ENCODE measurements at places on chromosomes 6 and 20. TPM values are rescaled to one million over a fixed set of nuclear protein-coding genes. Genes with fewer than 3 reads are reported as not detected.

Gene CGA
- not detected for total RNA-seq

Gene MEI4
- total RNA-seq, result 0.73 TPM

Gene E2F1
- 1.1 TPM for total RNA-seq

Gene LY6G6F
- total RNA-seq, result not detected

Gene SSTR4
- total RNA-seq, result not detected

Gene BEND3
- 1.5 TPM for total RNA-seq

Gene SGK2
- 0.38 TPM for total RNA-seq

Gene CLPSL2
- total RNA-seq, result not detected

Gene ZSCAN23
- 2.1 TPM for total RNA-seq

DNA sequence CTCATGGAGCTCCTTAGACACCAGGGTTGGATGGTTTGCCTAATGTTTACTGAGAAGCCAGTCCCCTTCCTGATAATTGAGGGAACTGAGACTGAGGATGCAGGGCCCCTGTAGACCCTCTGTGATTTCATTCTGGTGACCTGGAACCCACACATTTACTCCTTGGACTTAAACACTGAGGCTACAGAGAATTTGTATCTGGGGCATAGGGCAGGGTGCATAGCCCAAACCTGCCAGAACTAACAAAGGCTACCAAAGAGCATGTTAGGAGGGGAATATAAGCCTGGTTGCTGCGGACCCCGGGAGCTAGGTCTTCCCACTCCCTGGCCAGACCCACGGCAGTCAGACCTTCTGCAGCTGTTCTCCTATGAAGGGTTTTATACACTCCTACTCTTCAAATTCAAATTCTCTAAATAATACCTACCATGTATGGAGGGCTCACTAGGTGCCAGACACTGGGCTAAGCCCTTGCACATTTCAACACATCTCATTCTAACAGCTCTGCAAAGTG, 19.7 kb downstream of the DAAM2 start:
- DNase-seq, result no peak

GRCh38 chr6:121652223-121652622, 216.8 kb downstream of the GJA1 start:
- no peak for DNase-seq

DNA sequence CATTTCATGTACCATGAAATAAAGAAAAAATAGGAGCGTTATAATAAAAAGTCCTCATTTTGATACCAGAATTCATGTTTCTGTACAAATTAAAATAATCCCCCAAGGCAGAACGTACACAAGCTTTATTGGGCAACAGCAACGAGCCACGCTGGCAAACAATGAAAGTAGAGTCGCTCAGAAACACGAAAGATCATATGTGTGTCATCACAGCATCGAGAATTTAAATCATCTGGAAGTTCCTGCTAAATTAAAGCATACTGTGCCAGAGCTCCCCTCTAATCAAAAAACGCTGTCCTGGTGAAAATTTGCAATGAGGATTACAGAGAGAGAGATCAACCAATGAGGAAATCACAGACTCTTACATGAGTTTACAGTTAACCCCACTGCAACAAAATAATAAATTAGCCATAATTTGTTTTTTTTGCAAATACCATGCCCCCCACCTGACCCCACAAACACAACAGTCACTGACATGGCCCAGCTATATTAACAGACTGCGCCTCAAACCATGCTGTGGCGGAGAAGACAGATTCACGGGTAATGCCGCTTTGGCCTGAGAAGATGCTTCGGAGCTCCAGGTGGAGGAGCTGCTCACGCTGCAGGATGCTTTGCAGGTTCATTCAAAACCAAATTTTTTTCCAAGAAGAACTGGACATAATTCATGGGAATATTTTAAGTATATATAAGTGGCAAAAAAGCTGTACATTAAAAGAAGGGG, 54.3 kb upstream of the NFATC2 start:
- no peak for DNase-seq

- no peak for DNase-seq
Observed at GRCh38 chr6:143619824-143620401, 57.9 kb upstream of the PHACTR2 start.

DNA sequence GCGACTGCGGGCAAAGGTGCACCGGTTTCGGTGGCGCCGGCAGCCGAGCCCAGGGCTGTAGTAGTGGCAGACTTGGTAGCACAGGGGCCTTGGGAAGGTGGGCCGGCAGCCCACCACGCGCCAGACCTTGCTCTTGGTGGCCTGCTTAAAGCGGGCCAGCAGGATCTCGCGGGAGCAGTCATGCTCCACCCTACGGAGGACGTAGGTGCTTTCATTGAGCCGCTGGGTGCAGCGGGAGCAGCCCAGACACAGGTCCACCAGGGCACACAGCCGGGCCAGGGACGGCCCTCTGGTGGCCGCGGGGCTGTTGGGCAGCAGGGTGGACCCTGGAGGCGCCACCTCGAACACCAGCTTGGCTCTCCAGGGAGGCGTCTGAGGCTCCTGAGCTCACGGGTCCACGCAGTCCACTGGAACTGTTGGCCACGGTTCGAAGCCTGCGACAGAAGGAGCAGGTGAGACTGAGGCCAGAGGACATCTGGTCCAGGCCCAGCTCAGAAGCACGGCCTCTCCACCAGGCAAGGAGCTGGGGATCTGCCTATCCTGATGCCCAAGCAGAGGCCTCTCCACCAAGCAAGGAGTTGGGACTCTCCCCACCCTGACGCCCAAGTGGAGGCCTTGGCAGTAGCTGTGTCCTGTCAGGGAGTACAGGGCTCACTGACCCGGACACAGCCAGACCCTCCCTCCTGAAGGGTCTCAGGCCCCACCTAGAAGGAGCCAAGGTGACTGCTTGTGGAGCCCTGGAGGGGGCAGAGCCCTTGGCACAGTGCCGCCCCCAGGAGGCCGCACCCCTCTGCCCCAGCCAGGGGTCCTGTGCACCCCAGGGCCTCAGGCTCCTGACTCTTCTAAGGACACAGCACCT, 1.0 kb downstream of the HELZ2 start:
- DNase-seq, result no peak

- DNase-seq, result no peak
Observed at GRCh38 chr6:19142275-19142674, 694.9 kb upstream of the ID4 start.

- DNase-seq, result no peak
Observed at GRCh38 chr6:116404696-116405095, 33.9 kb downstream of the DSE start.

- DNase-seq, result no peak
Observed at GRCh38 chr6:155962276-155962675, 506.6 kb upstream of the NOX3 start.

DNA sequence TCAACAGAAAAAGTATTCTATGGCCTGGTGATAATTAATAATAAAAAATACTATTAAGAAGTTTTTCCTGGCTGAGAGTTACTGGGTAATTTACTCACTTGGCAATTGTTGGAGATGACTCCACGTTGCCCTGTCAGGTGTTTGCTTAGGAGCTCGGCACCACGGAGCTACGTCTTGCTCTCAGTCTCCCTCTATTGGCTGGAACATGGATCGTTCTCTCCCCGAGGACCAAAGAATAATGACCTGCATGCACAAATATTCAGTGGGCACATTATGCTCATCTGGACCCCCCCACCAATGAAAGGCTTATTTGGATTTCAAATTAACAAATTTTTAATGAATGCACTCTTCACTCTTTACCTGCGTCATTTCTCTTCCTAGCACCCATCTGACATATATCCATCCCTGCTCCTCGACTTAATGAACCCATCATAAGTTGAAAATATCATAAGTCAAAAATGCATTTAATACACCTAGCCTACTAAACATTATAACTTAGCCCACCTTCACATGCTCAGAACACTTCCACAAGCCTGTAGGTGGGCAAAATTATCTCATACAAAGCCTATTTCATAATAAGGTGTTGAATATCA, 71.0 kb upstream of the CD83 start:
- DNase-seq, result no peak

GRCh38 chr20:23132930-23133559, 46.9 kb upstream of the CD93 start:
- peak; percentile 78 for DNase-seq

- no peak for DNase-seq
Observed at GRCh38 chr6:88223298-88223697, 57.2 kb upstream of the CNR1 start.

DNA sequence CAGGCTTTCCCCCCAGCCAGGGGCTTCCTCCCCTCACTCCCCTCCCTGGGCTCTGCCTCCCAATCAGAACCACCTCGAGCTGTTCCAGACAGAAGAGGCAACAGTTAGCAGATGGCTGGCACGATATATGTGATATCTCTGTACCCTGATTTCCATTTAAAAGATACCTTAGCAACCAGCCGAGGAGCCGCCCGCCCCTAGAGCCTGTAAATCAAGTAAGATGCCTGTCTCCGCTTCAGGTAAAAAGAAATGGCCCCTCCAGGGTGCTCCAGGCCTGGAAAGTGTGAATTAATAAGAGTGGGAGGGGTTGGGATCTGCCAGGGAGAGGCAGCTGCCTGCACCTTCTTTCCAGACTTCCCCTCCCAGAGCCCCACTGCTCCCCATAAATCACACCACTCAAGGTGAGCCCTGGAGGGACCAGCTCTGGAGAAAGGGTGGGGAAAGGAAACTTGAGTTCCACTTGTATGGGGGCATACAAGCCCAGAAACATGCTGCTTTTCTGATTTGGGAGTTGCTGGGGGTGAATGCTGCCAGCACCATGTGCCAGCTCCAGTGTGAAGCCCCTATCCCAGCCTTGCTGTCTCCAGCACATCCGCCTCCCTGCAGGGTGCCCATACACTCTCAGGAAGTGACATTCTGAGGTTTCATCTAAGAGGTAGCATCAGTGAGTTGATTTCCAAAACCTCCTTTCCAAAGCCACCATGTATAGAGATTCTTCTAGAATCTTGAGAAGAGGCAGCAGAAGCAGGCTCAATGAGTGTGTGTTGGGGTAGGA, 148.0 kb downstream of the LRFN2 start:
- no peak for DNase-seq

GRCh38 chr6:43219814-43220213, 9.5 kb downstream of the DNPH1 start:
- no peak for DNase-seq

DNA sequence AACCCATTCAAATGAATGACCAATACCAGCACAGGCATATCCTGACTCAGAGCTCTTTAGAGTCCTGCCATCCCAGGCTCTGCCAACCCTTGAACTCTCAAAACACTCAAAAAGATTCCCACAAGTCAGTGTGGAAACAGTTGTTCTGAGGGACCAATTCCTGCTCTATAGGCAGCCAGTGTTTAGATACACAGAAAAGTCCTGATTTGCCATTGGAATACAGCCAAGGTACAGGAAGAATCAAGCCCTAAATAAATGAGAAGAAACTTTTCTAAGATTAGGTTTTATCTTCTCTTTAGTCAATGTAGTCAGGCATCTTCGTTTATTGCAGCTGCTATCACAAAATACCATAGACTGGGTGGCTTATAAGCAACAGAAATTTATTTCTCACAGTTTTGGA, 626.8 kb upstream of the ARID1B start:
- DNase-seq, result no peak

DNA sequence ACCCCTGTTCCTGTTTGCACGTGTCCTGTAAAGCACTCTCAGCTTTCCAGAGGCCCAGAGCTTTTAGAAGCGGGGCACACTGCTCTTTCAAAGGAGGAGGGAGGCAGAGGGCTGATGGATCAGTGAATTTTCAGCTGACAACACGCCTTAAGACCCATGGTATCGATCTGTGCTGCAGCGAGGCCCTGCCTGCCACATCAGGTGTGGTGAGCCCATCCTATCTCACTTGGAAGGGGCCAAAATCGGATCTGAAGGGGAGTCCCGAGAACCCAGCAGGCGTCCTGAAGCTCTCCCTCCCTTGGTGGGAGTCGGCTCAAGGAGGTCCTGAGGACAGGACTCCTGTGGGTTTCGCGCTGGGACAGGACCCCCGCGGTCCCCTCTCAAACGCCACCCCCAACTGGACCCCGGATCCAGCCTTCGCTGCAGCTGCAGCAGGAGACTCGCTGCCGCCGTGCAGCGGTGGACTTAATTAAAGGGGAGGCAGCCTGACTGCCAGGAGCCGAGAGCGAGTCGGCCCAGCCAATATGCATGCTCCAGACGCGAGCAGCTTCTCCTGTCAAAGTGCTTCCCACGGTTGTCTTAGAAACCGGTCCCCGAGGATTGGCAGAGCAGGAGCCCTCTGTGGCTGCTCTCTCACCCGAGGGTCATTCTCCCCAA, 580.0 kb upstream of the ZNF337 start:
- DNase-seq, result no peak

GRCh38 chr6:51303338-51303737, 484.7 kb downstream of the TFAP2B start:
- no peak for DNase-seq

- DNase-seq, result peak; percentile 65
Observed at GRCh38 chr20:45924391-45925261, 9.9 kb upstream of the PCIF1 start.

DNA sequence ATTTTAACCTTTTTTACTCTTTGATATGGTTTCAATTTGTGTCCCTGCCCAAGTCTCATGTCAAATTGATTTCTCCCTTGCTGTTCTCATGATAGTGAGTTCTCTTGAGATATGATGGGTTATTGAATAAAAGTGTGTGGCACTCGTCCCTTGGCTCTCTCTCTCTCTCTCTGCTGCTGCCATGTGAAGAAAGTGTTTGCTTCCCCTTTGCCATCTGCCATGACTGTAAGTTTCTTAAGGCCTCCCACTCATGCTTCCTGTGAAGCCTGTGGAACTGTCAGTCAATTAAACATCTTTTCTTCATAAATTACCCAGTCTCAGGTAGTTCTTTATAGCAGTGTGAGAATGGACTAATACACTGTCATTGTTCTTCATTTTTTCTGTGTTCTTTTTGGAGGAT, 48.5 kb downstream of the LIN28B start:
- DNase-seq, result no peak

GRCh38 chr6:157537556-157537955, 156.6 kb downstream of the ZDHHC14 start:
- DNase-seq, result no peak

- peak; percentile 52 for DNase-seq
Observed at GRCh38 chr6:165729307-165729936, 66.4 kb upstream of the PDE10A start.

DNA sequence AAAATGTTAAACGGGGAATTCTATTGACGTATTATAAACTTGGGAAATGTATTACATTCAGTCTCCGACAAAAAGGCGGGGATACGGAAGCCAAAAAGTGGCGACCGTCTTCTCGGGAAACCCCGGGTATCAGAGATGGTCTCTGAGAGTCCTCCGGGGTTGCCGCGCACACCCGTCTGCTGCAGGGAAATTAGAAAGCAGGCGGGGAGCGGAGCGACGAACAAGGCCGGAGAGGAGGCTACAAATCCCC, 1.5 kb downstream of the SALL4 start:
- no peak for DNase-seq

GRCh38 chr20:6732001-6732447, 35.5 kb upstream of the BMP2 start:
- peak; percentile 87 for DNase-seq
